Activated CD4-positive, CD25-positive, alpha-beta regulatory T cell treated with anti-CD3 and anti-CD28 coated beads, Interleukin-2, amount 50 U/mL, for 24 hours (primary cell): ENCODE measurements at places on chromosomes 6 and 20.

- no peak for ATAC-seq
Observed at GRCh38 chr6:130216620-130217019, 6.1 kb downstream of the SAMD3 start.

GRCh38 chr6:155778336-155778735 lies 322.7 kb upstream of the NOX3 start:
- no peak for ATAC-seq

DNA sequence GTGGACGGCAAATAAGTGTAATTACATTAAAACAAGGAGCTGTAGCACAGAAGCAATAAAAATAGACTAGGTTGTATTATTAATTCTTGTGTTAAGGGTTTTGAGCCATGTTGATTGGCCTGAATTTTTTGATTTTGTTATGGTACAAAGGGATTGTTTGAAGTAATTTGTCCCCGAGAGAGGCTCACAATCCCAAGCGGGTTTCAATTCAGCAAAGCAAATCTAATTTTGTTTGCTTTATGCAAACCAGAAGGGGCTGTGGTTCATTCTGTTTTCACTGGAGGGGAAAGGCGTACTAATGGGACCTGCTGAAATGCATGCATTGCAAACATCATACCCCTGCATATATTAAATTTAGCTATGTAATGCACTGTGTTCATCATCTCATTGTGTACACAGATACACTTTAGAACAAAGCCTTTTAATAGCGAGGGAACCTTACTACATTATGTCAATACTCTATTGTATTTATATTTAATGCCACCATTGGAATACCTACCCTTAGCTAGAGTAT lies 379.5 kb upstream of the POU3F2 start:
- no peak for ATAC-seq

DNA sequence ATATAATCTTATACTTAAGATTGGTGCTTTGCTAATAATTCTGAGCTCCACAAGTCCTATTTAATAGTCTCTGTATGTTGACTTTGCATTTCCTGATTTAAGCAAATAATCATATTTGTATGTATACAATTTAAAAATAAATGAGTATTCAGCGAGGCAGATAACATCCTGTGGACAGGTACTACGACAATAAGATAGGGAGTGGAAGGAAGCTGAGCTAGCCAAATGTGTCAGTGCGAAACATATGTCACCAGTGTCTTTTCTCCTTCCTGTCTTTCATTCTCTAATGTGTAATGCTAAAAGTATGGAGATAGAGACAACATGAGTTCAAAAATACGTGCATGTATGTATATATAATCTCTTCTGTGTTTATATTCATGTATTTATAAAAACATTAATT lies 359.6 kb upstream of the KCNQ5 start:
- ATAC-seq, result no peak

DNA sequence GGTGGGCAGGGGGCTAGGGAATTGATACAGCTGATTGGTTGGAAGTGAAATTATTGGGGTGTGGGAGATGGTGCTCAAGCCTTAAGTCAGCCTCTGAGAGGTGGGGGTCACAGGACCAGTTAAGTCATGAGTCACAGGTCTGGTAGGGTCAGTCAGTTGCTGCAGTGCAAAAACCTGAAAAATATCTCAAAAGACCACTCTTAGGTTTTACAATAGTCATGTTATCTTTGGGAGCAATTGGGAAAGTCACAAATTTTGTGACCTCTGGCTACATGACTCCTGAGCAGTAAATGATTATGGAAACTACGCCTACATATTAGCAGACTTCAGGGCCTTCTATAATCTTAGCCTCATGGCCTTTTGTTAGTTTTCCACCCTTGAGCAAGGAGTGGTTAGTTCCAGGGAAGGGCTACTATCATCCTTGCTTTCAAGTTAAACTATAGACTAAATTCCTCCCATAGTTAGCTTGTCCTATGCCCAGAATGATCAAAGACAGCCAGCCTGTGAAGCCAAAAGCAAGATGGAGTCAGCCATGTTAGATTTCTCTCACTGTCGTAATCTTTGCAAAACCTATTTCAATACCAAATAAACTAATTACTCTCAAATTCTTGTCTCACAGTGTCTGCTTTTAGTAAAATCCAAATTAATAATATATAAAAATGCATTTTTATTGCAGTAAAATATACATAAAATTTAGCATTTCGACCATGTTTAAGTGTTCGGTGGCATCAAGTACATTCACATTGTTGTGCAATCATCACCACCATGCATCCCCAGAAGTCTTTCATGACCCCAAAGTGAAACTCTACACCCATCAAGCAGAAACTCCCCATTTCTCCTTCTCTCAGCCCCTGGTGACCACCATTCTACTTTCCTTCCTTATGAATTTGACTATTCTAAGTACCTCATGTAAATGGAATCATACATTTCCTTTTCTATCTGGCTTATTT lies 60.9 kb upstream of the CD2AP start:
- no peak for ATAC-seq

GRCh38 chr6:52829046-52829817 lies 11.4 kb downstream of the GSTA5 start:
- no peak for ATAC-seq

DNA sequence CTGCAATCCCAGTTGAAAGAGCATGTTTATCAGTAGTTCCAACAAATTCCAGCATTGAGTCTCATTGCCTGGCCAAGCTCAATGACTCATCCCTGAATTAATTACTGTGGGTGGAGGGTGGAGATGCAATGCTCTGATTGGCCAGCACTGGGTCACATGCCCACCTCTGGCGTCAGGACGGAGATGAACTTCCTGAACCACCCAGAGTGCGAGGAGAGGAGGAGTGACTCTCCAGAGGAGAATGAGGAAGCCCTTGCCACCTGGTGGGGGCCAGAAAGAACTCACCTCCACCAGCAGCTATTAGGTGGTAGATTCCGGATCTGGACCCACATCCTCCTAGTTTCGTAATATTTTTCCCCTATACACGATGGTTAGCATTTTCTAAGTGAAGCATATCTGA lies 283.9 kb downstream of the TBC1D7 start:
- no peak for ATAC-seq

GRCh38 chr6:33578588-33579011 lies 1.5 kb downstream of the BAK1 start:
- ATAC-seq, result peak; percentile 21
